Heart left ventricle (tissue), 16 donors: ENCODE measurements at places on chromosomes 12 and 14.

DNA sequence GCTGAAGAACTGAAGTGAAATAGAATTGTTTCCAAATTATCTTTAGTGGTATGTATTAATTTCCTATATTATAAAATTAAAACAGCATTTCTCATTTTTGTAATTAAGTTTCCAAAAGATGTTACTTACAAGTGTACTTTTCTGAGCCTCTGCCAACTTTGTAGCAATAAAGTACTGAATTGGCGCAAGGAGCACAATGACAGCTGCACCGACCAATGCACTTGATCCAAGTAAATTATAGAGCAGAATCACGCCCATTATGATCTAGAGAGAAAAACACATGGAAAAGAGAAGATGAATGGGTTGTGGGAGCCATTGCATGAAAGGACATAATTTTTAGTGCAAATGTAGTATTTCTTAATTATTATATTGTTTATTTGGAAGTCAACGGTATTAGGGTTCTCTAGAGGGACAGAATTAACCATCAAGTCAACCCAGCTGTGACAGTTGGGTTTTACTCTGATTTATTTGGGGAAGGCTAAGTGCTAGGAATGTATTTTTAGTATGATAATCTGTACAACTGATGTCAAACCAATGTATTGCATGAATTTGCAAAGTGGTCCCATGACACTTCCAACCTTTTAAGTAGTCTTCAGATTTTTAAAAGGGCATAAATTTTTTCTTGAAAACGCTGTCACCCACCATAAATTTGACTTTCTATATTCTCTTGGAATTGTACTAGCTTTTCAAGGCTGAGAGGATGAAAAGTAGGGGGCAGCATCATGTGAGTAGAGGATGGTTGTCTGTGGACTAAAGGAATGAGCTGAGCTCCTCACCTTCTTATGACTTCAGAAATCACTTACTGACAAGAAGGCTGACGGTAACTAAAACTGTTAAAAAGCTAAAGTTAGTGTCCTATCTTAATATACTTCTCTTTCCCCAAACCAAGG is 33.0 kb downstream of the ABCC9 start:
- DNase-seq = no peak

GRCh38 chr12:123671876-123672275 is 963 bp downstream of the TCTN2 start:
- no peak for DNase-seq

DNA sequence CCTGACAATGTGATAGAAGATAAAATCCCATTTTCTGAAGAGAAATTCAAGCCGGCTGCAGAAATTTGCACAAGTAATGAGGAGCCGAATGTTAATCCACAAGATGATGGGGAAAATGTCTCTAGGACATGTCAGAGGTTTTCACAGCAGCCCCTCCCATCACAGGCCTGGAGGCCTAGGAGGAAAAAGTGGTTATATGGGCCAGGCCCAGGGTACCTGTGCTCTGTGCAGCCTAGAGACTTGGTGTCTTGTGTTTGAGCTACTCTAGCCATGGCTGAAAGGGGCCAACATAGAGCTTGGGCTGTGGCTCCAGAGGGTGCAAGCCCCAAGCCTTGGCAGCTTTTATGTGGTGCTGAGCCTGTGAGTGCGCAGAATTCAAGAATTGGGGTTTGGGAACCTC is 7.4 kb downstream of the LACRT start:
- DNase-seq = no peak

GRCh38 chr14:45641541-45641940 is 388.5 kb upstream of the MIS18BP1 start:
- DNase-seq = no peak

DNA sequence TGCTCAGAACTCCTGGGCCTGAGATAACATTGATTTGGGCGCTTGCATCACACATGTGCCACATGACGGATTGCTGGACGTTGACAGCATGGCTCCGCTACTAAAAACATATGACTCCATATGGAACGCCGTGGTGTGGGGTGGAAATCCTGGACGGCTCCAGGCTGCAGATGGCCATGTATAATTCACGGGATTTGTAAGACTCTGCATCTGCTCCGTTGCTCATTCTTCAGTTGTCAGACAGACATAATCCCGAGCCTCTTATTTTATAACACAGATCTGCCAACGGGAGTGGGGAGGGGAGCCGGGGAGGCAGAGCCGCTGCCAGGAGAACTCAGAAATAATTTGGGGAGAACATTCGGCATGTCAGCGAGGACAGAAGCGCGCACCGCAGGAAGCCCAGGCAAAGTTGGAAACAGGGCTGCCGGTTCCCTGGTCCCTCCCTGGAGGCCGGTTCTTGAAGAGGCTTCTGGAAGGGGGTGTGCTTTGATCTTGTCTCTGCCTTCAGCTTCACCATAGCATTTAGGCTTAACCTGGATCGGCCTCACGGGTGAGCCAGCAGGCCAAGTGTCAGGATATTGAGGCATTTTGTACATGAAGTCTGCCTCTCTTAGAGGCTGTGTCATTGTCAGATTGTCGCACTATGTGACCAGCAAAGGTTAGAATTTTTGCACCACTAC is 45.8 kb upstream of the MYL2 start:
- DNase-seq = no peak

DNA sequence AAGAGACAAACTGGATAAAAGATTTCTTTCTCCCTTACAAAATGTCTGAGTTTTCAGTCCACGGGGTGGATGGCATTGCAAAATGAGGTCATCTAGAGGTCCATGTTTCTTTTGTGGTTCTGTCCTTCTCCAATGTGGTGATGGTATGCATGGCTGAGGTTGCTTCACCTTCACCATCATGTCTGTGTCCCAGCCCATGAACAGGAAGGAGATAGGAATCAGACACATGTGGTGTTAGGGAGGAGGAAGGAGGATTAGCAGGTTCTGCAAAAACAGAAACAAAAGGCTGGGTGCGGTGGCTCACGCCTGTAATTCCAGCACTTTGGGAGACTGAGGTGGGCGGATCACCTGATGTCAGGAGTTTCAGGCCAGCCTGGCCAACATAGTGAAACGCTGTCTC is 11.0 kb upstream of the AEBP2 start:
- DNase-seq = no peak

GRCh38 chr12:10557766-10558165 is 52.1 kb downstream of the EIF2S3B start:
- DNase-seq = no peak

DNA sequence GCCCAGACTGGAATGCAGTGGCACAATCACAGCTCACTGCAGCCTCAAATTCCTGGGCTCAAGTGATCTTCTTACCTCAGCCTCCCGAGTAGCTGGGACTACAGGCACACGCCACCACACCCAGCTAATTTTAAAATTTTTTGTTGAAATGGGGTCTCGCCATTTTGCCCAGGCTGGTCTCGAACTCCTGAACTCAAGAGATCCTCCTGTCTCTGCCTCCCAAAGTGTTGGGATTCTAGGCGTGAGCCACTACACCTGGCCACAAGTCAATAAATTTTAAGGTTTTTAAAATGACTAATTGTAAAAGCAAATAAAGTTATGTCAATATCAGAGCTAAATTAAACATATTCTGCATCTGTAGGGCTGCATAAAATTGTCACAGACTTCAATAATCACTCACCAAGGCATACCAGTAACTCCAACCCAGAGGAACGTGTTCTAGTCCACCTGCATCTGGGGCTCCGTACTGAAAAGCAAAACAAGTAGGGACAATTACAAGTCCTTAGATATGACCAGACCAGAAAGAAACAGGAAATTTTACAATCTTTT is 13.9 kb downstream of the GNS start:
- no peak for DNase-seq

DNA sequence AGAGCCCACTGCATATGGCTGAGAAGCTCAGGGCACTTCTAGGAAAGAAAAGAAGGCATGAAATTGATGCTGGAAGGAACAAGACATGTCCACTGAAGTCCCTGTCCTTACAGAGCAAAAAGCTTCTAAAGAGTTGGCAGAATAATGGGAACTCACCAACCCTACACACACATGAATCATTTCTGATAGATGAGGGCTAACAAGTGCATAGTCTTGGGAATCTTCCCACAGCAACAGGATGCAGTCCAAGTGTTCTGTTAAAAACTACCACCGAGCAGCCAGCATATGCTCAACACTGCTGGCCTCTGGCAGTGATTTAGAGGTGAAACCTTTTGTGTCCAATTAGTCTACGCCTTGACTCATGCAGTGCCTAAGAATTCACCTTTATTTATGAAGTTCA is 44.8 kb downstream of the RHOJ start:
- DNase-seq = no peak

GRCh38 chr14:52792097-52792415 is 649 bp upstream of the GNPNAT1 start:
- DNase-seq = no peak

DNA sequence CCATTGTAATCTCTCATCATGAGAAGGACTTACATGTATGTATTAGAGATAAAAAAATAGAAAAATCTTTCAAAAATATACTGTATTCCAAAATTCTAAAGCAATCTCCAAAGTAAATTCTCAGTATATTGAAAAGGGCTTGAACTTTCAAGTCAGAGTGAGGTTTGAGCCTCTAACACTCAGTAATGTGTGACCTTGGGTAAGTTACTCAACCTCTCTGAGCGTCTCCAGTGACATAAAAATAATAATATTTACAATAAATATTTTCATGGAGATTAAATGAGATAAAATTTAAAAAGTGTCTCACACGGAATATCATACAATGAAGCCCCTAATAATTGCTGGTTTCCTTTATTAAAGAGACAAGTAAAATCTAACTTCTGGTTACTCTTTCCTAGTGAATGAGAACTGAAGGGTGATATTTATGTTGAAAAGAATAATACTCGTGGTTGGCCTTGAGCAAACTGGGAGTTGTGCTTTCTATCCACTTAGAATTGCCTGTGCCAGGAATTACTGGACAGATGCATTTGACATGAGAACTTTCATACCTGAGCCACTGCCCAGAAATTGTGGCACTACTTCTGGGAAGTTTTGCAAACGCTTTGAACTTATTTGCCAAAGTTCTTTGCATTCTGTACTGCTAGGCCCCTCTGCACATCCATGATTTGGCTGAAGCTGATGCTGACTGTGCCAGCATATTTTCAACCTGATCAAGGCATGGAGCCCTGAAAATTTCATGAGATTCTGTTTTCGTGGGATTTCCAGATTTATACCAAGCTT is 933.7 kb downstream of the GALC start:
- no peak for DNase-seq

- no peak for DNase-seq
Observed at GRCh38 chr14:32043624-32044023, 33.5 kb upstream of the ARHGAP5 start.

DNA sequence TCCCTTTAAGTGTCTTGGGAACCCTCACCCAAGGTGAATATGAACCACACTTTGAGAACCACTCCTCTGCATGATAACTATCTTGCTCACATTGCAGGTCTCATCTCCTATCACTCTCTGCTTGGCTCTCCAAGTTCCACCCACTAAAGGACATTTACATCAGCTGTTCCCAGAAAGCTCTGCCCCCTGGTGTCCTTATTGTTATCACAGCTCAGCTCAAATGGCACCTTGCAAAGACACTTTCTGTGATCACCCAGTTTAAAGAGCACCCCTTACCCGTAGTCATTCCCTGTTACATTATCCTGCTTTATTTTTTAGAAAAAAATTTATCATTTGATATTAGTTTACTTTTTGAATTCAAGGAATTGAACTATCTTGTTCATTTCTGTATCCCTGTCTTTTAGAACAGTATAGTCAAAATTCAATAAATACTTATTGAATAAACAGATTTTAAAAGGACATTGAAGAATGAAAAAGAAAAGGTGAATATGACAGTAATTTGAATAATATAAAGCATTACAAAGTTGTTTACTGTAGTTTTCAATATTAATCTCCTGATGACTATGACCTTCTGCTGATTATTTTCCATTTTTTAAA is 20.5 kb upstream of the GUCY2C start:
- DNase-seq = no peak

DNA sequence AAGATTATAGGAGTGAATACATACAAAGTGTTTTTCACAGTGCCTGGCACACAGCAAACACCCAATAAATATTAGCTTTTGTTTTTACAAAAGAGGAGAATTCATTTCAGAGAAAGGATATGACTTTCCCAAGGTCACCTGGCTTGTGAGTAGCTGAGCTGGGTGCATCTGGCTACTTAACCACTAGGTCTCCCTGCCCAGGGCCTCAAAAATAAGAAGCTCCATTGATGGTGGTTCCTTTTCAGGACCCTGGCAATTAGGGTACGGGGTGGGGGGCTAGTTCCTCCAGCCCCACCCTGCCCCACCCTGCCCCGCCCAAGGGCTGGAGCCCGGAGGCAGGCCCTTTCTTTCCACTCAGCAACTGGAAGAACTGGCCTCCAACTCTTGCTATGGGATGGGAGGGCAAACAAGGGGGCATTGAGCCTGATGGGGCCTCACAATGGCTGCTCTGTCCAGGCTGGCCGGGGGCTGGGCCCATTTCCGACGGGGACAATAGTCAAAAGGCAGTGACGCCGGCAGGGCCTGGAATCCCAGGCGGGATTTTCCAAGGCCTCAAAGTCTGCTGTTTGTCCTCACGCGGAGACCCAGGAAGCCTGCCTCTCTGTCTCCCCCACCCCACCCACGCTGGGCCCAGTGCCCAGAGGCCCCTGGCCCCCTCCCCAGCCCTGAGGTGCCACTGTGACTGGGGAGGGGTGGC is 8.2 kb upstream of the ATG101 start:
- DNase-seq = no peak

DNA sequence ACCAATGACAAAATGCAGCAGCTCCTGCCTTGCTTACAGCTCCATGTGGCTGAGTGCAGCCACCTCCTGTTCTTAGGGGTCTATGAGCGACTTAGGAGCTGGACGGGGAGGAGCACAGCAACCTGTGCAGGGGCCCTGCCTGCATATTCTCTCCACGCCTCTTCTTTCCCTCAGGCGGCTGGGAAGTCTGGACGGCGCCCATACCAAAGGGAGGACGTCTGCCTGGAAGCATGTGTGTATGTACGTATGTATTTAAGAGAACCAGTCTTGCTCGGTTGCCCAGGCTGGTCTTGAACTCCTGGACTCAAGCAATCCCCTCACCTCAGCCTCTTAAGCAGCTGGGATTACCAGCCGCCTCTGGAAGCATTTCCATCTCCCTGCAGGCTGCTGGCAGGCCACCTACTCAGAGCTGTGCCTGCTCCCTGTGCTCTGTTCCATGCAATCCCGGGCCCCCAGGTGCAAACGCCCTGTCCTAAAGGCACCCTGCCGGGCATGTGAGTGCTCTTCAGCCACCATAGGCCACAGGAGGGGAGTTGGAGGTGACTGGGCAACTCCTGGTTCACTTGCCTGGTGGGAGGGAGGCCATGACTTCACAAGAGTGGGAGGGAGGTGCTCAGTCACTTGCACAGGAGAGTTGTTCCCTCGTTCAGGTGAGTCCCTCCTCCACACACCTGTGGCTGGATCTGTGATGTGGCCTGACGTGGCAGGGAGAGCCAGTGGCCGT is 44.3 kb downstream of the KCNA5 start:
- DNase-seq = no peak

DNA sequence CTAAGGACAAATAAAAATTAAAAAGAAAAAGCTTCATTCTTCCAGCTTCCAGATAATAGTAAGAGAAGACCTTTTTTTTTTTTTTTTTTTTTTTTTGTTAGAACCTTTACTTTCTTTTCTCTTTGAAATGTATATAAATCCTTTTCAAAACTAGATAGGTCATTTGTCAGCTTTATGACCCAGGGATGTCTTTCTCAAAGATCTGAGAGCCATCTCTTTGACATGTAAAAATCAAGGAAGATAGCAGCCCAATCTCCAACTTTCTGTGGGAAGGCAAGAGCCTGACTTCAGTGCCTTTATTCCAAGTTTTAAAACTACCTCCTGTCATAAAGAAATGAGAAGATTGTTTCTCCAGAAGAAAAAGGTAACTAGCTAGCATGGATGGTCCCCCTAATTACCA is 203.3 kb upstream of the LRFN5 start:
- no peak for DNase-seq

GRCh38 chr12:75890141-75890540 is 141.4 kb downstream of the PHLDA1 start:
- no peak for DNase-seq
